Activated CD4-positive, alpha-beta T cell treated with anti-CD3 and anti-CD28 coated beads, Interleukin-2, amount 50 U/mL, for 48 hours (primary cell): ENCODE measurements at places on chromosomes 7 and 10.

DNA sequence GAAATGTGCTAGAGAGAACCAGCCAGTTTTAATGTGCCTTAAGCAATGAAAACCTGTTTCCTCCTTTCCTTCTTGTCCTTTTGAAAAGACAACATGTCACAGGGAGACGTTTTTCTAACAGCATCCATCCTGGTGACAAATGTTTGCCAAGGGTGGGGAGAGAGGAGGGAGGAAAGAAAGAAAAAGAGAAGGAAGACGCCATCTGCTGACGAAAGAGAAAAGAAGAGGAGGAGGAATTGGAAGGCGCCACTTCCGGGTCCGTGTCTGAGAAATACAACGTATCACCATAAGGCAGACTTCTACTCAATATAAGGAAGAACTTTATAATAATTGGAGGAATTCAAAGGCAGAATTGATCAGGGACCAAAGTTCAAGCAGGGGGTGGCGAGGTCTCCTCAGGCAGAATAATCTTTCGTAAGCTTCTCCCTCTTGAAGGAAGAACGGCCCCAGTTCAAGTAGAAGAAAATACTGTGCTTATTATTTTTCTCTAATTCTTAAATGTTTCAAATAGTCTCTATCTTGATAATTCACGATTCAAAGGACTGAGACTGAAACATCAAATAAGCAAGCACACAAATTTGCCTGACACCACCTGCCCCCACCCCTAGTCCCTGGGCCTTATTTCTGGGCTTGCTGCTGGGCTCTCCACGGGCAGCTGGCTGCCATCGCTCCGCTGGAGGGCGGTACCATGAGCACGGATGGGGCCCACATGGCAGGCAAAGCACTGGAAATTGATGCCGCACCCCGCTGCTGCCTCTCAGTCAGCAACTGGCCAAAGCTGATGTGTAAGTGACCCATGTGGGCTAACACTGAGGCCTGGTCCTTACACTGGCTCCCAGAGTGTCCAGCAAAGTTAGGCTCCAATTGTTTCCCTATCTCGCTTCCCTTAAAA is 273.7 kb upstream of the KLF14 start:
- peak; percentile 76 for DNase-seq

GRCh38 chr7:139566736-139567646 is 43.5 kb downstream of the CLEC2L start:
- no peak for DNase-seq

DNA sequence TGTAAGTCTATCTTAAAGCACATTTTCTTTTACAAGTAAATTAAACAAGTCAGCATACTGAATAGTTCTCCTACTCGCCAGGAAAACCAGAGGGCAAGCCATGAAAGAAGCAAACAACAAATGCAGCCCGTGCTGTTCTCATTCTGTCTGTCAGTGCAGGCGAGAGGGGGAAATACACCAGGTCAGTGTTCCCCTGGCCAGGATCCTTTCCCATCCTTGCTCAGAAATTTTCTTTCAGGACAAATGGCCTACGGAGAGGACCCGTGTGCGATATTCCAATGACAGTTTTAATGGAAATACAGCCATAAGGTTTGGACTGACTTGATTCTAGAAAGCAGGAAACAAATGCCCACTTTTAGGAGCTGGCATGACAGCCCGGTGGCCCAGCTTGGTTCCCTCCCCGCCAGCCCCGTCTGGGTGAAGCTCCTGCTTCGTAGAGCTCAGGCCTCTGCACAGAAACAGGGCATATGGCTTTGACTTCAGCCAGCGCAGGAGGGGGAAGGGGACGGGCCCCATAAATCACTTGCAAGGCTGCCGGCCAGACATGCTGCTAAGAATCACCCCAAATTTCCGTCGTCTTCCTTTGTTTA is 67.8 kb downstream of the FRMD4A start:
- DNase-seq = no peak

GRCh38 chr10:109939315-109939961 is 16.1 kb upstream of the XPNPEP1 start:
- no peak for DNase-seq

GRCh38 chr7:148726385-148726784 is 27.7 kb downstream of the CUL1 start:
- no peak for DNase-seq

DNA sequence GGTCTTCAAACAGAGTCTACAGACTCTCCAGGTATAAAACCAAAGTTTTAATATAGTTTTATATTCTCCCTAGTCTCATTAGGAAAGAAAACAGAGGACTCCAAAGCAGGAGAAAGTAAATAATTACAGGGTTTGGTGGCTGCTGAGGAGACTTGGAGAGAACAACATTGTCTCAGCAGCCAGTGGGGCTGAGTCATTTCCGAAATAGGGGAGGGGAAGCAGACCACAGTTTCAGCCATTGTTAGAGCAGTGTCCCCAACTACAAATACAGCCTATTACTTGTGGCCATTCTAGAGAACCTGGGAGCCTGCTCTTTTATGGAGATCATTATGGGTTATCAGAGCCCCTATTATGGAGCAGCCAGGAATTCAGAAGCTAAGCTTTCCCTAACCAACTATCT is 44.2 kb upstream of the A1CF start:
- no peak for DNase-seq

- no peak for DNase-seq
Observed at GRCh38 chr7:14805105-14805719, 97.3 kb downstream of the DGKB start.

DNA sequence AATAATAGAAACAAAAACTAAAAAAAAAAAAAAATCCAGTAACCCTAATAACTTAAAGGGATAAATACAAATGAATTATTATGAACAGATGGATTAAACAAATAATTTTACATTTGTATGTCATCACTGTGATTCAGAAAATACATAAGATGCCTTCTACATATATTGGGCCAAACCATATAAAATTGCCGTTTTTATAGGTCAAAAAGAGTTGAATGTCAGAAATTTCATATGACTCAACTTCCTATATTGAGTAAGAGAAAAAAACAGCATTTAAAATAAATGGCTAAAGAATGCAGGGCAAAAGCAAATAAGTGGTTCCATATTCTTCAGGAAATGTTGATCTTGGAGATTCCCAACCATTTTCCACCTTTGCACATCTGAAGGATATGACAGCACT is 9.4 kb downstream of the SLC35B4 start:
- DNase-seq = no peak

- DNase-seq = no peak
Observed at GRCh38 chr7:69422574-69422985, 175.7 kb upstream of the AUTS2 start.

- DNase-seq = no peak
Observed at GRCh38 chr10:29555091-29555745, 79.6 kb downstream of the SVIL start.

GRCh38 chr10:119608316-119609155 is 11.8 kb upstream of the TIAL1 start:
- DNase-seq = peak; percentile 44

- DNase-seq = no peak
Observed at GRCh38 chr7:121085922-121086321, 97.4 kb downstream of the CPED1 start.

GRCh38 chr7:108497082-108497725 is 28.7 kb downstream of the PNPLA8 start:
- peak; percentile 45 for DNase-seq

DNA sequence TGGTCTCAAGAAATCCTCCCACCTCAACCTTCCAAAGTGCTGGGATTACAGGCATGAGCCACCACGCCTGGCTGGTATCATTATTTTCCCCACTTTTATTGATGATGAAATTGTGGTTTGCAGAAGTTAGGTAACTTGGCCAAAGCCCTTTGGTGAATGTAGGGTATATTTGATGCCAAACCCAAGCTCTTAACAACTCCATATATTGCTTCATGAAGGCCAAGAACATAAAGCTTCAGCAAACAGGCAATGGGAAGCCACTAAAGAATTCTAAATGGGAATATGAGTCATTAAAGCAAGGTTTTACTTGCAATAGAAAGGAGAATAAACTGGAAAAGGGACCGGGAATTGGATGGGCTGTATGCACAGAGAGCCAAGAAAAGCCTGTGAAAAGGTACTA is 142.7 kb downstream of the KMT2E start:
- DNase-seq = no peak

DNA sequence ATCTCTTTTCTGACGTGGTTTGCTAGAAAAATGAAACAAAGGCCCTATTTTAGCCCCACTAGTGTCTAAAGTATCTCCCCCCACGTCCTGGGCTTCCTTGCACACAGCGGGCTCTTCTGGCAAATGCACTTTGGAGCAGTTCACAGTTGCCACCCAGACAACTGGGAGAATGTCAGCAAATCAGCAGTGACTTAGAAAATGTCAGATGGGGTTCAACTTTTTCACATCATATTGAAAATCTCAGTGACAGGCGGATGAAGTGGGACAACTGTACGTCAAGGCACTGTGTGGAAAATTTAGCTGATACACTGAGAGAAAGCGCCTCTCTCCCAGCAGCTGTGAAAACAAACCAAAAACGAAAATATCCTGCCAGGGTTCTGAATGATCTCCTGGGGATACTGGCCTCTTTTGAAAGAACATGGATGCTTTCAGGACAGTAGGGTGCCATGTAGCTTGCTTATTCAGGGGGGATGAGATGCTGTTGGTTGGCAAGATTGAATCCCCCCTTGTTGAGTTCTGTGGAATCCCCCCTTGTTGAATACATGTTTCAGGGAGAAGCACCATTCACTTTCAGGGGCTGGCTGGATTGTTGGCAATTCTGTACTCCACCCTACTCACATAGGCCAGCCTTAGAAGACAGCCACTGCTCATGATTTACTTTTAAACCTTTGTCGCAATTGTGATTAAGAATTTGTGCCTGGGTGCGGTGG is 372.8 kb upstream of the CELF2 start:
- no peak for DNase-seq

GRCh38 chr7:134890246-134891240 is 95.8 kb upstream of the AGBL3 start:
- no peak for DNase-seq

DNA sequence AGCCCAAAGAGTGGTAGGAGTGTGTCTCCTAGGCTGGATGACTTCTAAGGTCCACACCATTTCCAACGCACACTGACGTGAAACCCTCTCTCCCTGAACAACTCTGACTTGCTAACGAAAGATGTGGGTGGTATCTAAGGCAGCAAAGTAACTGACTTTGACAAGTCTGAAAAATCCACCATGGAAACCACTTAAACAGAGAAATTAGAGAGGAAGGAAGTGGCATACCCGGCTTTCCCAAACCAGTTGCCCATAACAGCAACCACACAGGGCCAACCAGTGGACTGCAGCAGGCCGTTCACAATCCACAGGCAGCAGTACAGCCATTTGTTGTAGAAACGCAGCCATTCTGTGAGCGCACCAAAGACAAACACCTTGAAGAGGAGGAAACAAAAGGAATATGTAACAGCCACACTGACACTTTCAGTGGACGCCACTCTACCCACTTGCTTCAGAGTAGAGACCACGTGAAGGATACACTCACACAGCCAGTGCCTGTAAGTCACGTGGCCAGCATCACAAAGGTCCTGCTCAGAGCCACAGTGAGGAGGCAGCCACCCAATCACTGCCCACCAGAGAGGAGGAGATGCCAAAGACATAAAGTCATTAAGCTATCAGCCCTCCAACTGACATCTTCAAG is 39.8 kb downstream of the SLC37A3 start:
- peak; percentile 52 for DNase-seq

DNA sequence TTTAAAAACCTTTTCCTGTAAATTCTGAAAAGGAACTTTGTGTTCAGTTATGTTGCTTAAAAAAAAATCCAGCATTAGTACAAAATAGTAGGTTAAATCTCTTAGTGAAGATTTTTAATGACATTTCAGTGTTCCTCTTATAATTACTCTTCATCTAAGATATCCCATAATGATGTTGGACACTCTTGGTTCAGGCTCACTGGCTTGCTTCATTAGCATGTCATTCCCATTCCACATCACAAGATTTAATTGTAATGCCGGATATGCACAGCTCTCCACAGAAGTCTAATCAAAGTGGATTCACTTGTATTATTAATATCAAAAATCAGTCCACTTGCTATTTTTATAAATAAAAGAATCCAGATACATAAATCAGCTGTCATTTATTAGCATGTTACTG is 180.0 kb upstream of the MDFIC start:
- no peak for DNase-seq

GRCh38 chr7:13016592-13017332 is 329.3 kb downstream of the ARL4A start:
- no peak for DNase-seq

DNA sequence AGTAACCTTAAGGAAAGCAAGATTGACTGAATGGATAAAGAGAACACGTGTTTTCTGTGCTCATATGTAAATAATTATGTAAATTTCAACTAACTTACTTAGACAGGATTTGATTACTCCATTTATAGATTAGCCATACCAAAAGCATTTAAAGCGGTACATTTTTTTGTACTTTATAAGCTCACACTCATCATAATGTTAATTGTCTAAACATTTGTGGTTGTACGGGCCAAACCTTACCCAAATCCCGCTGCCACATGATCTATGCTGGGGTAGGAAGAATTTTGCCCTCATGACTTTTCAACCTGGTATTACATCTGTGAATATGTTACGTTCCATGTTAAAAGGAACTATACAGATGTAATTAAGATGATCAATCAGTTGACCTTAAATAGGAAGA is 29.1 kb downstream of the MKX start:
- no peak for DNase-seq

DNA sequence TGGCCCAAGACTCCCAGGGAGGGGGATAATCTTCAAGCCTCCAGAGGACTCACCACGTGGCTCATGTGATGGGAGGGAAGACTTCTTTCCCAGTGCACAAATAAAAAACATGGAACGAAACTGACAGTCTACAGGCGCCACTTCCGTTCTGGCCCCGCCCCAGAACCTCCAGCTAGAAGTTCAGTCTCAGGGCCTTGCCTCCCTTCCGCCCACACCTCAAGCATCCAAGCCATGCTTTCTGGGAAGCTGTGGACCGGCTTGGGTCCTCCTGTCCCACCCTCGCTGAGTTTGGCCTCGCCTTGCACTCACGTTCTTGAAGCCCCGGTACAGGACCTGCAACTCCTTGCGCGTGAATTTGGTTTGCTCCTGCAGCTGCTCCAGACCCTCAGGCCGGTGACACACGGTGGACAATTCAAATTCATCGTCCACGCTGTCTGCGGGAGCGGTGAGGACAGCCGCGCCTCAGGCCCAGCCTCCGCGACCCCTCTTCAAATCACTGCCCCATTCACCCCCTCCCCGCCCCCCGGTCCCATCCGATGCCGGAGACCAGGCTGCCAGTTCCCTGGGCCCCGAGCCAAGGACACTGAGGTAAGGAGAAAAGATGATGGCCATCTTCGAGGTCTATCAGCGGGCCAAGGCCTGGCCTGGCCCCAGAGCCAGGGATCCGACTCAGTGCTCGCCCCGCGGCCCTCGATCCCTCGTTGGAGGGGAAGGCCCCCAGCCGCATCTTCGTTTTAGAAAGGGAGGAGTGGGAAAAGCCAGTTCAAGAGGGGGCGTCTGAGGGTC is 10.7 kb upstream of the OGA start:
- DNase-seq = no peak

- no peak for DNase-seq
Observed at GRCh38 chr7:113143486-113144257, 25.3 kb upstream of the SMIM30 start.

DNA sequence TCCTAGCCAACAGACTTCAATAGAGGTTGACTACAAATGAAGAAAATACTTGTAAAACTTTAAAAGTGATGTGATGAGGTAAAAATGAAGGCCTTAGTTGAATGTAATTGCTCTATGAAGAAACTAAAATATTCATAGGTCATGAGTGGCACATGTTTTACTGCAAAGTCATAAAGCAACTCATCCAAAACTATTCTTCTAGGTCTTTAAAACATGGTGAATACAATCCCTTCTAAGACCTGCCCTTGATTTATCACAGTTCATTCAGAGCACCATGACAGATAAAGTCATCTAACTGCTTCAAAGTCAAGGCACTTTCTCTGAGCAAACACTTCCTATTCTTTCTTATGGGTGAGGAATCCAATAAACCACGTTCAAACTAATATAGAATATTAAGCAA is 713.5 kb downstream of the SORCS1 start:
- no peak for DNase-seq
